ENCODE measurements at places on chromosomes 2 and 18.

- no peak for DNase-seq
Observed at GRCh38 chr2:242038166-242038927, 168.8 kb downstream of the RTP5 start.

- no peak for DNase-seq
Observed at GRCh38 chr2:204772546-204772945, 227.3 kb downstream of the PARD3B start.

DNA sequence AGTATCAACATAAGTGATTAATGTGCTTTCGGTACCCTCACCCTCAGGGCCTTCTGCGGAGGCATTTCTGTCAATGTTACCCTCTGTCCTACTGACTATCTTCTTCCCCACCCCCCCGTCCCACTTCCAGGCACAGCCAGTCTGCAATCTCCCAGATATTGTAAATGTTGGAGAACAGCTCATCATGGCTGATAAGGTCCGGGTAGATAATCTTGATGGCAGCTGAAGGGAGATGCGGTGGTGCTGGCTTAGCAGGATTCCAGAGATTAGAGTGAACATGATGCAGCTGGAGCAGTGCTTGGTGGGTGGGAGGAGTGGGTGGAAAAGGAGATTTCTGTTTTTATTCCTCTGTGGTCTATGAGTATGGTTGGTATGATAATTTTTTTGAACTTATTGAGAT is 15.5 kb downstream of the GTF2A1L start:
- no peak for DNase-seq

- DNase-seq = no peak
Observed at GRCh38 chr18:69622961-69623360, 222.3 kb downstream of the DOK6 start.

GRCh38 chr2:57850415-57851130 is 196.0 kb upstream of the VRK2 start:
- peak; percentile 26 for DNase-seq

GRCh38 chr2:189751080-189751658 is 11.4 kb downstream of the OSGEPL1 start:
- peak; percentile 50 for DNase-seq

GRCh38 chr2:159098921-159099411 is 130.5 kb downstream of the TANC1 start:
- DNase-seq = no peak

- no peak for DNase-seq
Observed at GRCh38 chr2:69209482-69209881, 177.5 kb downstream of the GFPT1 start.

- DNase-seq = no peak
Observed at GRCh38 chr18:7139409-7139808, 21.8 kb upstream of the LAMA1 start.

- no peak for DNase-seq
Observed at GRCh38 chr2:237290261-237290660, 123.7 kb downstream of the COL6A3 start.

- DNase-seq = no peak
Observed at GRCh38 chr2:235073868-235074413, 122.1 kb downstream of the SH3BP4 start.

DNA sequence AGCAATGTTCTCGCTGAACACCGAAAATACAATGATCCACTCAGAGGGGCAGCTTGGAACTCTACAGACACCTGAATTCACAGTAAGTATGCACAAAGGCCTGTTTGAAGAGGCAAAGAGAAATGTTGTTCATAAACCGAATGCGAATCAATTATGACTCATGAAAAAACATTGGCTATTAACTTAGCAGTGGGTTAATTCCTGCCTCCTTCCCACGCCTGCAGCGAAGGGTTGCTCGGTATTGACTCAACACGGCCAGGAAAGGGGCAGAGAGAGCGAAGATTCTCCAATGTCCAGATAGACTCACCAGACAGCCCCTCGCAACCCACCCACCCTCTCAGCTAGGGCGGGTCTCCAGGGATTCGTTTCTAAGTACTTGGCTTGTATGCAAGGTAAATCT is 9.4 kb downstream of the CRACDL start:
- DNase-seq = no peak

- no peak for DNase-seq
Observed at GRCh38 chr2:4898706-4899105, 793.5 kb upstream of the SOX11 start.

DNA sequence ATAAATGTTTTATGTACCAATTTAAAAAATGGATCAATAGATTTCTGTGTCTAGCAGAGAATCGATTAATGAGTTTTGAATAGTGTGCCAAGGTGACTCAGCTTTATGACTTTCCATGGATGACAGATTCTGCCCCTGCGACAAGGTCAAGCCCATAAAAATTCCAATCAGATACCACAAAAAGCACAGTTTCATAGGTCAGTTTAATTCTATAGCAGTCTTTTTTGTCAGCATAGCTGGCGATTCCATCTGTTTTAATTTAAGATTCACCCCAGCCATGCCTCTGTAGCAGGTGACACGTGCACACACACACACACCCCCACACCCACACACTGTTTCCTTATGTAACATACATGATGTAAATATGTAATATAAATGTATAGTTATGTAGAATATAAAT is 28.9 kb downstream of the RAB31 start:
- no peak for DNase-seq
